Natural killer cell treated with Interleukin-12 subunit alpha and Interleukin-12 subunit beta and Interleukin-15 and Interleukin-18, amount 100 ng/mL, for 72 hours (primary cell): ENCODE measurements at places on chromosomes 7 and 10. TPM values are rescaled to one million over a fixed set of nuclear protein-coding genes. Genes with fewer than 3 reads are reported as not detected.

DNA sequence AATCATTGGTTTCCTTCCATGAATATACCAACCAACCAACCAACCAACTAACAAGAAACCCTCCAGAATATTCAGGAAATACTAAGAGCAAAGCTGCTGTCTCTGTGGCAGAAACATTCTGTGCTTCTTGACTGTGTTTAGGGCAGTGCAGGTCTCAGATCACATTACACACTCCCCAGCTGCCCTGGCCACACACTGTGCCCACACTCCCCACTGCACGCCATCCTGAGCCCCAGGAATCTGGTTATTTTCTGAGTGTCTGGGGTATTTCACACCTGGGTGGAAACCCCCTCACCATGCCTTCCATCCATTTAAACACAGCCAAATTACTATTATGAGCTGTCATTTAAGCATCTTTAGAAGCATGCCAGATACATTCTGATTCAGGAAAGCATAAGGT is 183.7 kb upstream of the ANK3 start:
- peaks cover 32% of the 10 kb centered on the region for H3K4me1 ChIP-seq
- peak overlapping the region; percentile 83 for H3K4me3 ChIP-seq
- peaks cover 15% of the 10 kb centered on the region for H3K27me3 ChIP-seq
- no peak for DNase-seq

DNA sequence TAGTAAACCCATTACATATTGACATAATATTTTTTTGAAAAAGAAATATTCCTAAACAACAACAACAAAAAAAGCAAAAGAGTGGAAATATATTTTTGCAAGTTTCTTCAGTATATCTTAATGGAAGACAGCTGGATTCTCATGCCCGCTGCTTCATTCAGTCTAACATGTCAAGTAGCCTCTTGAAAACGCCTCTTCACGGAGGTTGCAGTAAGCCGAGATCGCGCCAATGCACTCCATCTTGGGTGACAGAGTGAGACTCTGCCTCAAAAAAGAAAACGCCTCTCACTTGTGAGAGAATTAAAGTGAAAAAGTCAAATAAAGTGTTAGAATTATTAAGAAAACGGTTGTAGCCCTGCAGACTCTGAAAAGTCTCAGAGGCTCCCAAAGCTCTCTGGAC is 1.3 kb downstream of the CUTC start:
- H3K4me3 ChIP-seq: peak overlapping the region; percentile 74
- H3K36me3 ChIP-seq: peaks cover 12% of the 10 kb centered on the region
- DNase-seq: no peak
- H3K4me1 ChIP-seq: peaks cover 20% of the 10 kb centered on the region
- H3K27me3 ChIP-seq: no peaks in the 10 kb centered on the region
- H3K27ac ChIP-seq: no peak overlapping the region

DNA sequence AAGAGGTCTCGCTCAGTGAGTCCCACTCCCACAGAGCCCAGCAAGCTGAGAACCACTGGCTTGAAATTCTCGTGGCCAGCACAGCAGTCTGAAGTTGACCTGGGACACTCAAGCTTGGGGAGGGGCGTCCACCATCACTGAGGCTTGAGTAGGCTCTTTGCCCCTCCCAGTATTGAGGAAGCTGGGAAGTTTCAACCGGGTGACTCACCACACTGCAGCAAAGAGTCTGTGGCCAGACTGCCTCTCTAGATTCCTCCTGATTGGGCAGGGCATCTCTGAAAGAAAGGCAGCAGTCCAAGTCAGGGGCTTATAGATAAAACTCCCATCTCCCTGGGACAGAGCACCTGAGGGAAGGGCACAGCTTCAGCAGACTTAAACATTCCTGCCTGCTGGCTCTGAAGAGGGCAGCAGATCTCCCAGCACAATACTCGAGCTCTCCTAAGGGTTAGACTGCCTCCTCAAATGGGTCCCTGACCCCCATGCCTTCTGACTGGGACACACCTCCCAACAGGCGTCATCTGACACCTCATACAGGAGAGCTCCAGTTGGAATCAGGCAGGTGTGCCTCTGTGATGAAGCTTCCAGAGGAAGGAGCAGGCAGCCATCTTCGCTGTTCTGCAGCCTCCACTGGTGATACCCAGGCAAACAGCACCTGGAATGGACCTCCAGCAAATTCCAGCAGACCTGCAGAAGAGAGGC is 970.9 kb upstream of the LRRN3 start:
- H3K4me1 ChIP-seq: no peaks in the 10 kb centered on the region
- H3K36me3 ChIP-seq: peaks cover 19% of the 10 kb centered on the region
- H3K27me3 ChIP-seq: no peaks in the 10 kb centered on the region
- DNase-seq: no peak
- H3K27ac ChIP-seq: no peak overlapping the region

Gene FZD1
- total RNA-seq: not detected

Gene SPAM1
- not detected for total RNA-seq

Gene SEPHS1
- 37.8 TPM for total RNA-seq

- H3K4me3 ChIP-seq: no peak overlapping the region
- H3K4me1 ChIP-seq: no peaks in the 10 kb centered on the region
- DNase-seq: no peak
- H3K27me3 ChIP-seq: peaks cover 25% of the 10 kb centered on the region
- H3K36me3 ChIP-seq: no peaks in the 10 kb centered on the region
These were observed 177.1 kb downstream of the FRMD4A start for GRCh38 chr10:14153570-14154055.

- no peak overlapping the region for H3K4me3 ChIP-seq
These were observed 40.9 kb upstream of the ATRNL1 start for GRCh38 chr10:115052226-115052625.

DNA sequence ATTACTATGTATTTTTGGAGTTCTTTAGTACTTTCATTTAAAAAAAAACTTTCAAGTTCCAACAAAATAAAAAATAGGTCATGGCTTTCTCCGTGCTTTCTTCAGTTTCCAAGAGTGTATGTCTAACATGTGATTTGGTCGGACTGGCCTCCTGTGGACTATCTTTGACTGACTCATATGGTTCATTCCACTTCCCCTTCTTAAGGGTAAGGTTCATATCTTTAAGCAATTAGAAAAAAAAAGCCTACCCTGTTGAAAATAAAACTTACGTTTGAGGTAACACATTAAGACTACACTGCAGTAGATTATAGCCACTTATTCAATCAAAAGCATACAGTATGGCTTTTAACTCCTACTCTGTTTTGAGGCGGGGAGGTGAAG is 112.8 kb upstream of the AHR start:
- peak overlapping the region; percentile 81 for H3K27ac ChIP-seq
- H3K36me3 ChIP-seq: no peaks in the 10 kb centered on the region
- H3K4me1 ChIP-seq: peaks cover 14% of the 10 kb centered on the region
- H3K27me3 ChIP-seq: peaks cover 5% of the 10 kb centered on the region
